ENCODE measurements at places on chromosomes 2 and 18. TPM values are rescaled to one million over a fixed set of nuclear protein-coding genes. Genes with fewer than 3 reads are reported as not detected.

The NCKAP5 gene
- 9.2 TPM for total RNA-seq

The ALK gene
- total RNA-seq, result not detected

The G6PC2 gene
- not detected for total RNA-seq

The FBXO48 gene
- 0.37 TPM for total RNA-seq

The FEV gene
- not detected for total RNA-seq

The FBXO36 gene
- 2.6 TPM for total RNA-seq

The CPLX4 gene
- total RNA-seq, result not detected

The PHOSPHO2 gene
- total RNA-seq, result 1.8 TPM

The POTEC gene
- total RNA-seq, result not detected

The IL37 gene
- total RNA-seq, result not detected
